ENCODE measurements at places on chromosomes 2 and 18. TPM values are rescaled to one million over a fixed set of nuclear protein-coding genes. Genes with fewer than 3 reads are reported as not detected.

CREG2 gene
- total RNA-seq, result not detected

- DNase-seq, result no peak
These were observed 16.0 kb upstream of the MARCHF4 start for GRCh38 chr2:216388046-216388884.

- no peak for DNase-seq
These were observed 15.7 kb downstream of the ZNF407 start for GRCh38 chr18:74613381-74613780.

CDH2 gene
- not detected for total RNA-seq

- DNase-seq, result no peak
These were observed 37.8 kb downstream of the SCN9A start for GRCh38 chr2:166337932-166338331.

DNA sequence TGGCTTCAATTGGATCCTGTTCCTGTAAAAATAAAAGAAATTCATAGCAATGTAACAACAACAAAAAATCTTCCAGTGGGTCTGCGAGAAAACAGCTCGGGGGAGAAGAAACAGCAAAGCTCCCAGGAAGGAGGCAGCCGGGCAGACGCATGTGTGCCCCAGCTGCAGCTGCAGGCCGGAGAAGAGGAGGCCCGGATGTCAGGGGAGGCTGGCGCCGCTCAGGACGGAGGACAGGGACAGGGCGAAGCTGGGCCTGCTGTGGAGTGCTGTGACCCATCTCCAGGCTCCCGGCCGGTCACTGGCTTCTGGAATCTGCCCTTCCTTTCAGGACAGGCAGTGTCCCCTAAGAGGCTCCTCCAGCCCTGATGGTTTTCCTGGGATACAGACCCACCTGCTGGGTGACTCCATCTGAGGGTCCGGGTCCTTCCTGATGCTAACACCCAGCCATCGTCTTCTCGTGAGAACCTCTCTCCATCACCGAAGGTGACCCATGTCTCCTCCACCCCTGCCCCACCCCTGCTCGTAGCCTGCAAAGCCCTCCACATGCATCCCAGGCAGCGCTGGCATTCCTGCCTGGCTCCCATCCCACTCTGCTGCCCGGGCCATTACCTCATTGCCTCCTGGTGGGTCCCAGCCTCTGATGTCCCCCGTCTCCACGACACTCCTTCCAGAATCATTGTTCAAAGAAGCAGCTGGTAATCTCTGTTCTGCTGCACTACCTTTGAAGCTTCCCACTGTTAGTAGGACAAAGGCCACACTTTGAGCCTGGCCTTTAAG lies 145.4 kb upstream of the TWIST2 start:
- no peak for DNase-seq

TUBA3E gene
- not detected for total RNA-seq
